ENCODE measurements at places on chromosomes 12 and 14. TPM values are rescaled to one million over a fixed set of nuclear protein-coding genes. Genes with fewer than 3 reads are reported as not detected.

The SCFD1 gene
- 66.5 TPM for total RNA-seq

The KCNMB4 gene
- total RNA-seq, result 1.4 TPM

The CARMIL3 gene
- 0.14 TPM for total RNA-seq

DNA sequence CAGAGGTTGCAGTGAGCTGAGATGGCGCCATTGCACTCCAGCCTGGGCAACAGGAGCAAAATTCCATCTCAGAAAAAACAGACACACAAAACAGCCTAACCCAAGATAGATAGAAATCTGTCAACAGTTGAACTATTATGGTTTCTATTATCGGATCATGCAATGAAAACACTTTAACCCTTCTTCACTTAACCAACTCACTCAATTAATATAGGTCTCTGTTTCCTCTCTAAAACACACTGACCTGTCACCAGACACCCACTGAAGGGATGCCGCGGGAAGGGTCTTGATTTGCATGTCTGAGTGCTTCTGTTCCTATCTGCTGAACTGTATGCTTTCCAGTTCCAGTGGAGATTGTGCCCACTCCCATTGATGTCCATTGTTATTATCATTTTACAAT lies 38.0 kb upstream of the NUDT4 start:
- no peak for DNase-seq

The LRRC74A gene
- total RNA-seq, result not detected

DNA sequence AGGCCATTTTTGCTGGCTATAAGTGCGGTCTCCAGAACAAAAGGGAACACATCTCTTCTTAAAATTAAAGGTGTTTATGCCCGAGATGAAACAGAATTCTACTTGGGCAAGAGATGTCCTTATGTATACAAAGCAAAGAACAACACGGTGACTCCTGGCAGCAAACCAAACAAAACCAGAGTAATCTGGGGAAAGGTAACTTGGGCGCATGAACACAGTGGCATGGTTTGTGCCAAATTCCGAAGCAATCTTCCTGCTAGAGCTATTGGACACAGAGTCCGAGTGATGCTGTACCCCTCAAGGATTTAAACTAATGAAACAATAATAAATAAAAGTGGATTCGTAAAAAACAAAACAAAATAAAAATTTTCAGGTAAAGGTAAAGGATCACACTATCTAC lies 33.4 kb downstream of the PKP2 start:
- no peak for DNase-seq

The BAZ1A gene
- 52.7 TPM for total RNA-seq

GRCh38 chr14:86196471-86196870 lies 666.5 kb downstream of the FLRT2 start:
- DNase-seq, result no peak

DNA sequence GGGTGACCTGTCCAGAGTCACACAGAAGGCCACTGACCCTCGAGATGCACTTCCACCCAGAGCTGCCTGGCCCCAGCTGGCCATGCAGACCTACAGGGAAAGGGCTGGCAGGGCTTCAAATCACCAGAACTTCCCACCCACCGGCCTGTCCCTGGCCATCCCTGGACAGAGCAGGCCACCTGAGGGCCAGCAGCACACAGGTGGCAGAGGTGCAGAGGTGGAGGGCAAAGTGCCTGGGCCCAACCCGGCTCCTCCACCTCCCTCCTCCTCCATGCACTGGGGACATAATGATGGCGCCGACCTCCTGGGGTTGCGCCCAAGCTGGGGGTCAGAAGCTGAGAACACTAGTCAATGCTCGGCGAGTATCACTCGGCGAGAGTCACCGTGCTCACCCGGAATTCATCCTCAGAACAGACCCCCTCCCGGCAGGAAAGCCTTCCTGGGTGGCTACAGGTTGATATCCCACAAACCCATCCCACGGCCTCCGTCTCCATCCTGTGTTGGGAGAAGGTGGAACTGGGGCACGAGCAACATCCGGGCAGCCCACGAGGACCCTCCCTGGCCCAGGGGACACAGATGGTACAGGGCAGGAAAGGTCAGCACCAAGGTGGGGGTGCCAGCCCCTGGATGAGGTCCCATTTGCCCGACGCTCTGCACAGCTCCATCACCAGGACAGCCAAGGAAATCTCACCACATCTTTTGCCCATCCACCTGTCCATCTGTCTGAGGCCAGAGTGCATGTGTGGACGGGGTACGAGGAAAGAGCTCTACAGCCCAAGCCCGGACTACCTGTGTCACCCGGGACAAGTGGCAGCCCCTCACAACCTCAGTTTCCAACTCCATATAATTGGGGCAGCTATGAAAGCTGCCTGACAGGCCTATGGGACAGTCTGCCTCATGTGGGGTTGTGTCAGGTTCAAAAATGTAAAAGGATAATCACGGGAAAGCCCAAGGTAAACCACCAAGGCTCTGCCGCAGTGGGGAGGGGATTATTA lies 10.8 kb downstream of the BEGAIN start:
- DNase-seq, result no peak

- no peak for DNase-seq
Measured at GRCh38 chr12:103642240-103642864, 55.3 kb downstream of the STAB2 start.

DNA sequence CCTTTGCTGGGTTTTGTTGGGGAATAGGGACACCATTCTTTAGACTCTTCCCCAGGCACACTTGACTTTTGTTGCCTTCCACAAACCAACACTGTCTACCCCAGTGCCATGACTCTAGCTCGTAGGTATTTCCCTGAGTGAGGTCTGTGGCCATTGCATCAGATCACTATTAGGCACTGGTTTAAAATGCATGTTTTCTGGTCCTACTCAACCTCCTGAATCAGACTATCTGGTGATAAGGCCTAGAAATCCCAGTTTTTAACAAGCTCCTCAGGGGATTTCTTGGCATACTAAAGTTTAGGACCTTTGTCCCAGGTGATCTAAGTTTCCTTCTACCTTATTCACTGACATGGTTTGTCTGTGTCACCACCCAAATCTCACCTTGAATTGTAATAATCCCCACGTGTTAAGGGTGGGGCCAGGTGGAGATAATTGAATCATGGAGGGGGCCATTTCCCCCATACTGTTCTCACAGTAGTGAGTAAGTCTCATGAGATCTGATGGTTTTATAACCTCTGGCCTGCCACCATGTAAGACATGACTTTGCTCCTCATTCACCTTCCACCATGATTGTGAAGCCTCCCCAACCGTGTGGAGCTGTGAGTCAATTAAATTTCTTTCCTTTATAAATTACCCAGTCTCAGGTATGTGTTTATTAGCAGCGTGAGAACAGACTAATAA lies 87.8 kb upstream of the PSMC1 start:
- no peak for DNase-seq

DNA sequence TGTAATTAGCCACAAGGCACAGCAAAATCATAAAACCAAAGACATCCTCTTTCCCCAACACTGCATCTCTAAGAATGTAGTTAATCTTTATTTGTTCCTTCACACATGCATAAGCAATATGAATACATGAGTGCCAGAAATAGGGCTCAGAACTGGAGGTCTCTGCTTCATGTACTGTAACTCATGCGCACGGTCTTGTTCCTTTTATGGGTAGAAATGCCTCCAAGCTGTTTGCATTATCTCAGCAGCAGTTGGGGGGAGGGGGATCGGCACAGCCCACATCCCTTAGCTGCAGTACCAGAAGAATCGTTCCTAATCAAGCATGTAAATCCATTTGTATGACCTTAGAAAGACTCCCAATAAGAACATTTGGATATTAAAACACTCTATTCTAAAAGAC lies 20.0 kb downstream of the RHOJ start:
- no peak for DNase-seq
